ENCODE measurements at places on chromosomes 5 and 9.

- DNase-seq = no peak
Measured at GRCh38 chr9:7676609-7677156, 122.9 kb downstream of the DMAC1 start.

DNA sequence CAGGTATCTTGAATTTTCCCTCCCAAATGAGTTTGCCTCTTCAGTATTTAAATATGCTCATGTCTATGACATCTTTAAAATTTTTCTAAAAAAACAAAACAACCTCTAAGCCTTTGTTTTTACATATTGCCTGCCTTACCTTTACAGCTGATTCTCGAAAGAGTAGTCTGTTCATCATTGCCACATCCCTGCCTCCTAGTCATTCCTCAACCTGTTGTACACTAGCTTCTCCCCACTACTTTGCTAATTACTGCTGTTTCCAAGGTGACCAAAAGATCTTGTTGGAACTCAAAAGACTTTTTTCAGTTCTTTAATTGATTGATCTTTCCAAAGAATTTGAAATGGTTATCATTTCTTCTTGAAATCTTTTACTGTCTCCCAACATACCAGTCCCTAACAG is 1.9 kb upstream of the NADK2 start:
- DNase-seq = no peak

- DNase-seq = no peak
Measured at GRCh38 chr5:2173151-2173834, 290.6 kb upstream of the IRX4 start.

DNA sequence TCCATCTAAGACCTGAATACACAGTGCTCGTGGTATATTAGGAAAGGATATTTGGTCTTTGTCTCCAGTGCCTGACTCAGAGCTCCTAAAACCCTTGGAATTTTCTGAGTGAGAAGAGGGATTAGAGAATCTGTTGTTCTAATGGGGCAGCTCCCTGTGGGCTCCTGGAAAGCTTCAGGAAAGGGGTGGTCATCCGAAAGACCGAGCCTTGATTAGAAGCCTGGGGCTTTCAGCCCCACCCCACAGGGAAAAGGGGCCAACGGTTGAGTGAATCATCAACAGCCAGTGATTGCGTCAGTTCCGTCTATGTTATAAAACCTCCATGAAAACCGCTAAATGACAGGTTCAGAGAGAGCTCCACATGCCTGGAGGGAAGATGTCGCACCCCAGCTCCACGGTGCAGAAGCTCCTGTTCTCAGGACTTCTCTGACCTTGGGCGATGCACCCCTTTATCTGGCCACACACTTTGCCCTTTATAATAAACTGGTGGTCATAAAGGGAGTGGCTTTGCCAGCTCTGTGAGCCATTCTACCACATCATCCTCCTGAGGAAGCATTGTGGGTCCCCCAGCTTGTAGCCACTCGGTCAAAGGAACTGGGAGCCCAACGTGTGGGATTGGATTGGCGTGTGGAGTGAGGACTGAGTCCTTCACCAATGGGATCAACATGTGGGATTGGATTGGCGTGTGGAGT is 71.0 kb upstream of the ICE1 start:
- DNase-seq = no peak

DNA sequence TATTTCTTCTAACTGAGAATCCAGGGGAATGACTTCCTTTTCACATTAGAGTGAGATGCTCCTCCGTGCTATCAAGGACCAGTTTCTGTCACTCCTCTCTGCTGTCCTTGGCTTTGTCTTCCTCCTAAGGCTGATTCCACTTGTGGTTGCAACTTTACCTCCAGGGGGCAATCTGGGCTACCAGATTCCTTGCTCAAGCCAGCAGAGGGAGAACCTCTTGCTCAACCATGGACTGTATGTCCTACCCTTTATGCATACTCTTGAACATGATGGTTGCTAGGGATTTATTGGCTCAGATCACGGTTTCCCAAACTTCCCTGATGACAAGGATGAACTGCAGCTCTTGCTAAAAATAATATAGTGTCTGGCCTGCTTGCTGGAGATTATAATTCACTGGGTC is 24.0 kb downstream of the NNT start:
- no peak for DNase-seq

DNA sequence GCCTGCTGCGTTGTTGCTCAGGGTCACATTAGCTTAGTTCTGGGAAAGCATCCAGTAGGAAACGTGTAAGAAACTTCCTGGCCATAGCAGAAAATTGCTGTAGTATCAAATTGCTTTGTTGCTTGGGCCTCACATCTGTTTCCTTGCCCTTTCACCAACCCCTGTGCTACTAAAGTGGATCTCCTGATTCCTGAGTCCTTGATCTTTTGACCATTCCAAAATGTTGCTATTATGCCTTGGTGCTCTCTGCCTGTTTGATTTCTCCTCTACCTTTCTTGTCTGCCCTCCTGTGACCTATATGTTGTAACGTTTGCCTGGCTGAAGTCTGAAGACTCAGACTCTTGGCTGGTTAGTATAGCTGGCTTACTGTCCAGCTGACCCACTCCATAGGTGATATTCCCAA is 350.5 kb downstream of the ADGRV1 start:
- DNase-seq = no peak

DNA sequence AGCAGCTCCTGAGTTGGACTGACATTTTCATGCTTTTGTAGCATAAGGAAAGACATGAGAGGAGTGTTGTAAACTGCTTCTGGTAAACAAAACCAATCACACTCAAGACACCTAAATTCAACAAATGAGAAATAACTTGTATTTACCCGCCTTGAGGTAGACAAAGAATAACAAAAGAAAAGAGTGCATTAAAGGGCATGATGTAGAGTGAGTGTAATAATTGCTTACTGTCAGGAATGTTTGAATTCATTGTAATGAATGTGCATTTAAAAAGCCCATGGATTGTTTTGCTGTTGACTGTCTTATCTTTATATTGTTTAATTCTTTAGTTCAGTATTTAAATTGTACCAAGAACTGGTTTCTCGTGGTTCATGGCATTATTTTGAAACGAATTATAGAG is 61.8 kb downstream of the KDM4C start:
- DNase-seq = no peak

DNA sequence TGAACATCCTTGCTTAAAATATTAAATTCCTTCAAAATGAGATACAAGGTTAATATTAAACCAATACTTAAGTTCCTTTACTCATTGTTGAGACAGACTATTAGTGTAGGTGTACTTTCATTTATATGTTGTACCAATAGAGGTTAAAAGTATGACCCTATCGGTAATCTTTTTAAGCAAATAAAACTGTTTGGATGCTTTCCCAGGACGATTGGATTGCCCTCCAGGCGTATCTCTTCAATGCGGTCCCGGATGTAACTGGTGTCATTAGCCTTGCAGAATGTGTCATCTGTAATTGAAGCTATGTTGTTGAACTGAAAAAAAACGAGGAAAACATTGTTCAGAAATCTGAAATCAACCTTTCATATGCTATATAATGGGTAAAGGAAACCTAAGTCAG is 18.9 kb downstream of the OGN start:
- DNase-seq = no peak

DNA sequence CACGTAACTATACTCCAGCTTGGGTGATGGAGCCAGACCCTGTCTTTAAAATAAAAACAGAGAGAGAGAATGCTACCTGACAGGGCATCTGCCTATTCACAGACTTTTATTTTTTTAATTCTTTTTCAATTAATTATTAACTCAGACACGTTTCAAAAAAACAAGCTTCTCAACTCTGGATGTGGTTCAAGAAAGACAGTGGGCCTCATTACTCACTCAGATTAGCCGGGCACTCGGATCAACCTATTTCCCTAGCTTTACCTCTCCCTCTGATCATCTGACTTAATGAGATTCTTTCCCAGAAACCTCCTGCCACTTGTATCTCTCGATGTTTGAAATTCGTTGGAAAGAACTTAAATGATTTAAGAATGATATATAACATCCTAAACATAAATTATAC is 134.1 kb downstream of the TRPM6 start:
- DNase-seq = no peak

- no peak for DNase-seq
Measured at GRCh38 chr9:94734054-94734754, 7.7 kb downstream of the AOPEP start.

GRCh38 chr5:143142596-143143435 is 260.7 kb downstream of the NR3C1 start:
- no peak for DNase-seq

DNA sequence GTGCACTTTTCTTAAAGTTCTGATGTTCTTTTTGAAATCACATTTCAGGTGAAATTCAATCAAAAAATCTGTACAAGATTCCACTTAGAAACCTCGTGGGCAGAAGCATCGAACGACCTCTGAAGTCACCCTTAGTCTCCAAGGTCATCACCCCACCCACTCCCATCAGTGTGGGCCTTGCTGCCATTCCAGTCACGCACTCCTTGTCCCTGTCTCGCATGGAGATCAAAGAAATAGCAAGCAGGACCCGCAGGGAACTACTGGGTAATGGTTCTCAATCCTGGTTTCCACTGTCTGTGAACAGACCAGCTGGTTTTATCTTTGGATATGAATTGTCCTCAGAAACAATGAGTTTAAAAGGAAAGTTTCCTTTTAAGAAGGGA is 8.1 kb upstream of the SLC2A8 start:
- DNase-seq = no peak
